ENCODE measurements at places on chromosomes 5 and 9.

GRCh38 chr9:134783699-134784039, 96.9 kb upstream of the FCN2 start:
- no peak for DNase-seq

DNA sequence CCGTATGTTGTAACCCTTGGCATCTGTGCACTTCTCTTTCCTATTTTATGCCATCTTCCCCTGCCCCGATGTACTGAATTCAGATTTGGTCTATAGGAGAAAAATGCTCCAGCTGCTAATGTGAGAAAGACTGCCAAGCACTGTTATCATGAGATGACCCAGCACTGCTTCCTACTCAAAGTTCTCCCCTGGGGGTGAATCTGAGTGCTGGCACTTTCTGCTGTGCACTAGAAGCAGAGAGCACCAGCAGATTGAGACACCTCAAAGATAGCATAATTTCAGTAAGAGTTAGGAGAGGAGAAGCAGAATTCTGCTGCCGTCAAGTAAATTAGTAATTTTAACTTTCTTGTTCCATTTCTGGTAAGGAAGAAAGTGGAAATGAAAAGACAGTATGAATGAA, 92.8 kb upstream of the ACOT12 start:
- no peak for DNase-seq

DNA sequence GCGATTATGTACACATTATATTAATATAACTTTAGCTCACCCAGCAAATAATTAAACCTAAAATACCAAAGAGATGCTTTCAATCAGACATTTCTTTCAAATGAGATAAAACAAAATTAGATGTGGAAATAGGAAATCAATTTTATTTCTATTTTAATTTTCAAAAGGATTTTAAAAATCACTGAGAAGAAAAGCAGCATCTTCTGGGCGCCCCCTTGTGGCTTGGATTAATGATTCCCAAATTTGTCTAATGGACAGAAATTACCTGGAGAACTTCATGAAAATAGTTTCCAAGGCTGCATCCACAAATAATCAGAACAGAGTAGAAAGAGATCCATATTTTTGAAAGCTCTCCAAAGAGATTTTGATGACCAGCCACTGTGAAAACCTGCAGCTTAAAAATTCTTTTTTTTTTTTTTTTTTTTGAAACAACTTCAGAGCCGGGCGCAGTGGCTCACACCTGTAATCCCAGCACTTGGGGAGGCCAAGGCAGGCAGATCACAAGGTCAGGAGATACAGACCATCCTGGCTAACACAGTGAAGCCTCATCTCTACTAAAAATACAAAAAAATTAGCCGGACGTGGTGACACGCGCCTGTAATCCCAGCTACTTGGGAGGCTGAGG, 50.9 kb upstream of the CEMIP2 start:
- no peak for DNase-seq

DNA sequence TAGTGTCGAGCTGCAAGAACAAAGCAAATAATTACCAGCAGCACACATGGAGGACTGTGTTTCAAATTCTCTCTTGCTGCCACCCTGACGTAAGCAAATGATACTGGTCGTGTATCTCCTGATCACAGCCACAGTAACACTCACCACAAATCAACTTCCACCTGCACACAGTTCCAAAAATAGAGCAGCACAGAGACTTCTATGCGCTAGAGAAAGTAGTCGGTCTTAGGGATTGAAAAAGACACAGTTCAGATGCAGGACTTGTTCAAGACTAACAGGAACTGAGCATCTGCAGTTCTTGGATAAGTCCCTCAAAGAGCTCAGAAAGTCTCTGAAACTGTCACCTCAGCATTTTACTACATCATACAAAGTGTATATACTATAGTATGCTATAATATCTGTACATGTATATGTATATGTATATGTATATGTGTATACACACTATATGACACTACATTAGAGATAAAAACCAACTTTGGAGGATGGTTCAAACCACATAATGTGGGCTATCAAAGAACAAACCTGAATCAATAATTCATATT, 279.0 kb downstream of the GLIS3 start:
- no peak for DNase-seq

DNA sequence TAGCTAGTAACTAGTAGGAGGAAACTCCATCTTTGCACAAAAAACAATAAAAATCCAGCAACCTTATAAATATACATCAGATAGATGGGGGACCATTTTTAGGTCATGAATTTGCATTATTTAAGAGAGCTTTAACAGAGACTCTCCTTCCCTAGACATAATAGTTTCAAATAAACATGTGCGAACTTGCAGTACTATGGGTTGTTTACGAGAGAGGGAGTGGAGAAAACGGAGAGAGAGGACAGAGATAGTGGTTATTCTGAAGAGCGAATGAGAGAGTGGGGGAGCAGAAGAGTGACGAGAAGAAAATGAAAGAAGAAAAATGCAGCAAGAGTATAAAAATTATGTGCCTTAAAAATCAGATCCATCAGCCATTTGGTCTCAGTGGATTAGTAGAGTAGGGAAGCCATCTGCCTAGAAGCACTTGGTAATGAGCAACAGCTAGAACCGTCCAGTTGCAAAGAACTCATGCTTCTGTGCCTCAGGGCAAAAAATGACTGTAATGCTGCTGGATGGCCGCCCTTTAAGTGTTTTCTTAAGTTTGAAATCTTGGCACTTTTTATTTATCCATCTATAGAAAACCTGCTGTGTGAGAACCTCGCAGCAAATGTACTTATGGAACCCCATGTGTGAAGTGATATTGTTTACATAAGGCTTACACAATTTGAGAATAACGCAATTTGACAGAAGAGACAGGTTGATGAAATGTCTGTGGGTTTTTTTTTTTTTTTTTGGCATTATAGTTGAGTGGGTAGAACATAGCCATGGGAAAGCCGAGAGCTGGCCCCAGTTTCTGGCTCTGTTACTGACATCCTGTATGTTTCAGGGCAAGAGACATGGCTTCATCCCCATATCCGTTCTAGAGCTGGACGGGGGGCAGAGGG, 95.6 kb upstream of the ZNF608 start:
- DNase-seq, result no peak
